ENCODE measurements at places on chromosomes 2 and 18.

GRCh38 chr2:193885419-193885818, 1690.7 kb upstream of the TMEFF2 start:
- no peak for DNase-seq

DNA sequence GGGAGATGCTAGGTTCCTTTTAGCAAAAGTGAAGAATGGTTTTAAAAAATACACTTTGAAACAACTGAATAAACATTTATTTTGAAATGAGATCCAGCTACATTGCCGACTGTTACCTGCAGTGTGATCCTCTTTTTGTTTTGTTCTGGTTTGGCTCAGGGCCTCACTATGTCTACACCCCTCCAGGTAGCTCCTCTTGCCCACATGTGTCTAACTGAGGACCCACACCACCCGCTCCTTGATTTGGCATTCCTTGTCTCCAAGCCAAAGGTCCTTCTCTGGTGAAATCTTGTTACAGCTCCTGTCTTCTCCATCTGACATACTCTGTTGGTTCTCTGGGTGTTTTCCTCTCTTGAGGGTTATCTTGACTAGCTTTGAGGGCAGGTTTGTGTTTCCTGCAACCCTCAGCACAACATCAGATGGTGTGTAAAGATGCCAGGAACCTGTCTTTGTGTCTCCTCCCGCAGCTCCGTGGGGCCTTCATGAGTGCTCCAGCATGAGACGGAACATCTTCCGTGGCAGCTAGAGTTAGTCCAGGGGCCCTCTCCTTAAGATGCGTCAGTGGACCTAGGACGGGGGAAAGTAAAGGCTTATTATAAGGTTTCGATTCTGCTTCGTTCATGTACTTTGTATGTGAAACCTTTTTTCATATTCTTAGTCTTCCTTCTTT, 32.1 kb downstream of the MAP4K4 start:
- DNase-seq = no peak

GRCh38 chr18:75727456-75727855, 300.0 kb upstream of the SMIM21 start:
- DNase-seq = peak; percentile 4

DNA sequence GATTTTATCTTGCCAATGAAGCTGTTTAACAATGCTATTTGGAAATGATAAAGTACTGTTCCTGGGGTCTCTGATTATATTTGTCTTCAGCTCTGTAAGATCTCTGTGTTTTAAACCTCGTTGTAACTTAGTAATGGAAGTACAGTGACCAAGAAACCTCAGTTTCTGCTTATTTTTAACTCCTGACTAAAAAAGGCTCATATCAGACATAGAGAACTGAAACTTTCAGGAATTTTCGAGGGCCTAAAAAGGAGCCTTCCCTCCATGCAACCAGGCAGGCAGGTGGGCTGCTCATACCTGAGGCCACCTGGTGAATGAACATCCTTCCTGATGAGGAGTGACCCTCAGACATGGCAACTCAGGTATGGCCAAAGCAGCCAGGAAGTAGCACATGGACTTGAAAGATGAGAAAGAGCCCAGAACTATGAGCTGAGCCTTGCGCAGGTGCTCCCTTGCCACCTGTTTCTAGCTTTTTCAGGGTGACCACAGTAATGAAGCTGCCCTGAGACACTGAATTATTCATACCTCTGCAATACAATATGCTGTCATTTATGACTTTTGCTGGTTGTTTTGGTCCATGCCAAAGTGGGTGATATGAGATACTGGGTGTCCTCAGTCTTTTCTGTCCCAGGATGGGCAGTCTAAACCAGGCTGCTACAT, 23.9 kb downstream of the MYO3B start:
- no peak for DNase-seq

- no peak for DNase-seq
Measured at GRCh38 chr2:229387866-229388265, 116.8 kb upstream of the PID1 start.

DNA sequence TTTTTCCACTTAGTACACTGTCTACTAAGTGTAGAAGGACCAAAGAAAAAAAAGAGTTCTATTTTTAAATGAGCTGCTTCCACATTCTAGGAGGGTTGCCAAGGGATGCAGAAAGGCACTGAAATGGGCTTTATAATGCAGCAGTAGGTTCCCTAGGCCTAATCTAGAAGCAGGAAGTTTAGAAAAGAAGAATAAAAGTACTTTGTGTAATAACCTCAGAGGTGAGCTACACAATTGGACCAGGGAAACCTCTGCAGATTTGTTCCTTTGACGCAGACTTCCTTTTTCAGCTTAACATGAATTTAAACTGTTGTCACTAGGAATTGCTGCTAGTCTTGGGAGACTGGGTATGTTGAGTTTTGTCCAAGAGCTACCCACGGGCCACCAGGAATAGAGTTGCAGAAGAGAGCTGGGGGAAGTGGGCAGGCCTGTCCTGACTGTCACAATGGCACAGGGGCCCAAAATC, 34.6 kb upstream of the RAB1A start:
- DNase-seq = no peak

DNA sequence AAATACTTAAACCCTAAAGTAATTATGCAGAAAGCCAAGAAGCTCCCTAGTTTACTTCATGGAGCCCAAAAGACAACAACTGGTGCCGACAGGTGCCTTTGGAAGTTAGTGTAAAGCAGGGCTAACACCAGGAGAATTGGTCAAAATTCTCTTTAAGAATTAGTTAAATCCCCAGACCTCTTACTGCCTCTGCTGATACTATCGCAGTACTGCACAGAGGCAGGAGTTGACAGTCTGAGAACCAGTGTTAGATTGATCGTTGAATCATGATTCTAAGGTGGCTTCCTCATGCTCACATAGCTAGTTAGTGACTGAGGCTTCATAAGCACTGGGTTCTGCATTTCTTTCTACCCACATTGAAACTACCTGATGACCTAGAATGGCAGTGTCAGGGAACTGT, 445.0 kb downstream of the XIRP2 start:
- no peak for DNase-seq

DNA sequence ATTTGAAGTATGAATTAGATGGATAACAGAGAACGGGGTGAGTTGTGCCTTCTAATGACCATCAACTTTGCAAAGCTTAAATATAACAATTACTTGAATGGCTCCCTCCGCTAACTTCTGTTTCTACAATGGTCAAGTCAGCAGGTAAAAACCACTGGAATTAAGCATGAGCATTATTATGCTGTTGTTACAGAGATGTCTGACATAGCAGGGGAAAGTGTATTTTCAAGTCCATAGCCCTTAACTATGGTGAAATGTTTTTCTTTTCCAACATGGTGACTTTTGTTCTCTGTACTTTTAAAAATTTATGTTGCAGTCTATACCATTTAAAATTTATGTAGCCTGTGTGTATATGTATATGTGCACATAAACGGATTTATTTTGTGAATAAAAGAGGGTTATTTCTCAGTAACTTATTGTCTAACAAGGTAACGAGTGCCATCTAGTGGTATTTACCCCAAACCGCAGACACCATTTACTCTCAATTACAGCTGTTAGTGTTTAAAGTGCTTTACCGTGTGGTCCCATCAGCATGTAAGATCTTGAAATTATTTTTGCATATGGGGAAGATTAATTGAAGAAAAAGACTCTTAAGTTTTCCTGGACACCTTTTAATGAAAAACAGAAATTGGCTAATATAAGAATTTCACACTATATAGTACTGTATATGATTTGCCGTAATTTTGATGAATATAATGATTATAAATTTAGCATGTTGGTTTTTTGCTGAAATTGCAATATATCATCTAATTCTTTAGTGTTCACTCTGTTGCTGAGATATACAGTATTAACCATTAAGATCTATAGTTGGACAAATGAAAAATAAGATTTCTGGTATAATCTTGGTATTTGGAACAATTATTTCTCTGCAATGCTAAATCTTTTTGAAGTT, 78.2 kb downstream of the UBE2E3 start:
- no peak for DNase-seq

GRCh38 chr2:103594823-103595222, 833.0 kb downstream of the TMEM182 start:
- no peak for DNase-seq

DNA sequence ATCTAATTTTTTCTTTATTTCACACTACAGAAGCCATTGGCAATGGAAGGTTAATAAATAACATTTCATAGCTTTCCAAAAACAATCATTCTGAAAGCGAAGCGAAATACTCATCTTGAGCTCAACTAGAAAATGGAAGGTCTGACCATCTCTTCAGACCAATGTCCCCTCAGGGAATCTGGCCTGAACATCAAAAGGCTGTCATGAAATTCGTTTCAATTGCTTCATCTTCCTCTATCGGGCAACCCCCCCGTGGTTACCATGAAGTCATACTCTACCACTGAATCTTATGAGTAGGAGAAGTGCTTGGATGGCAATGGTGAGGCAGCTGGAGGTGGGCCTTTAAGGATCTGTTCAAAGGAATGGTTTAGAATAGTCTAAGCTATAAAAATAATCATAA, 22.9 kb upstream of the CYTIP start:
- no peak for DNase-seq

GRCh38 chr2:231612109-231612455, 19.4 kb downstream of the TEX44 start:
- DNase-seq = no peak

DNA sequence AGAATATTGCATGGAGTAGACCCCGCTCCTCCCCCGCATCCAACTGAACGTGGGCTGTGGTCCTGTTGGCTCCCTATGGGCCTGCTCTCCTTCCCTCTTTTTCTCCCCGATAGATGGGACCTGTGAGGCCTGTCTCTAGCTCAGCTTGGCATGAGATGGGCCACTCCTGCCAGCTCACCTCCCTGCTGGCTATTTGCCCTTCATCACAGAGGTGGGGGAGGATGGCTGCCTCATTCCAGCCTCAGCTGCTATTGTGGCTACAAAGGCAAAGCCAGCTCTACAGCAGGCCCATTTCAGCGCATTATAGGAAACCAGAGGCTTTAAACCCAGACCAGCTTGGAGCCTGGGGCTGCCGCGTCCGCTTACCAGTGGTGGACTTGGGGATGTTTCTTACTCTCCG, 313.9 kb downstream of the GBX2 start:
- no peak for DNase-seq

DNA sequence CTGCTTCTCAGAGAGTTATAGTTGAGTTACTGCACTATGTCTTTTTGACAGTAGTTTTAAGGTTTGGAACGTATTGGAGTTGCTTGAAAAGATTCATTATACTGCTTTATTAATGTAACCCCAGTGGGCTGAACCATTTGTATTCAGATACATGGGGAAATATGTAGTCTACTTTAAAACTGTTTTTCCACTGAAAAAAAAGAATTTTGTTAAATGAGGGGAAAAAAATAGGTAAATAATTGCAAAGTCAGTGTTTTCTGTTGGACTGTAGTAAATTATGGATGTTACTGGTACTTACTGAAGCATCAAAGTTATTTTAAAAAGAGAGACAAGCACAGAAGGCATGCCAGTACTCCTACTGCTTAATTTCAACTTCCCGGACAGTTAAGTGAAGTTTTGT, 36.4 kb downstream of the ZC3H15 start:
- no peak for DNase-seq

GRCh38 chr2:187003611-187004010, 154.6 kb upstream of the ZSWIM2 start:
- DNase-seq = no peak

DNA sequence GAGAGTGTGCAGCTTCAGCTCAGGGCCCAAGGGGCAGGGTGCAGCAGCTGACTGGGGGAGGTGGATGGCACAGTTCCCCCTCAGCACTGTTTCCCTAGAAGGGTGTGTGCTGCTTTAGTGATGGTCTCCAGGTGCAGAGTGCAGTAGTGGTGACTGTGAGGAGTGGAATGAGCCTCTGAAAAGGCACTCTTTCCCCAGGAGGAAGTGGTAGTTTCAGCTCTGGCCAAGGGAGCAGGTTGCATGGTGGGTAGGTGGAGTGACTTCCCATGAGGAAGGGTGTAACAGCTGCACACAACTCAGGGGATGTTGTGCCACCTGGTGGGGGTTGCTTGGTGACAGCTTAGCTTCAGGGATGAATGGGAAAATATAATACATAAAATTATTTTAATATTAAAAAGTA, 251.5 kb upstream of the NXPH2 start:
- DNase-seq = peak; percentile 15

GRCh38 chr18:10442551-10442971, 11.9 kb upstream of the APCDD1 start:
- no peak for DNase-seq

DNA sequence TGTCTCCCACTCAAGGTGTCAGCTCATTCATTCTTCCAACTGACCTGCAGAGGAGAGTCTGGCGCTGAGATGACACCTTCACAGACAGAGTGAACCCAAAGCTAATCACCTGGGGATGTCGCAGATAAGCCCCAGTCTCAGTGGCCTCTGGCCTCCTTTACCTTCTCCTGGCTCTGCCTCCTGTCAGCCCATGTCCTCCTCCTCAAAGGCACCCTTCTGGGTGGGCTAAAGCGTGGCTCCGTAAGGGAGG, 194.1 kb downstream of the MIB1 start:
- no peak for DNase-seq

GRCh38 chr2:24833821-24834732, 40.9 kb downstream of the CENPO start:
- DNase-seq = no peak

GRCh38 chr18:79164706-79165105, 95.5 kb downstream of the ATP9B start:
- DNase-seq = no peak

DNA sequence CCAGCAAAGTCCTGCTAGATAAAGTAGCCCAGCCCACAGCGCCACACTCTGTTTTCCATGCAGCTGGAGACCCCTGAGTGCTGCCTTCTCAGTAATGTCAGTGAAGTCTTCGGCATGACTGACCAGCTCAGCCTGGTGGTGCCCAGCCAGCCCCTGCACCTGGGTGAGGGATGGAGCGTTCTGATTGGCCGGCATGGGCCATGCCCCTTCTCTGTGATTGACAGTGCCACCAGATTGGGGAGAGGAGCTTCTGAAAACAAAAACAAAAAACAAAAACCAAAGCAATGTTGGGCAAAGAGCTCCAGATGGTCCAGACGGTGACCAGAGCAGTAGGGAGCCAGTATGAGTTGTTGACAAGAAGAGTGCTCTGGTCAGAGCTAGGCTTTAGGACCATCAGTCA, 122.6 kb downstream of the DYSF start:
- DNase-seq = no peak

DNA sequence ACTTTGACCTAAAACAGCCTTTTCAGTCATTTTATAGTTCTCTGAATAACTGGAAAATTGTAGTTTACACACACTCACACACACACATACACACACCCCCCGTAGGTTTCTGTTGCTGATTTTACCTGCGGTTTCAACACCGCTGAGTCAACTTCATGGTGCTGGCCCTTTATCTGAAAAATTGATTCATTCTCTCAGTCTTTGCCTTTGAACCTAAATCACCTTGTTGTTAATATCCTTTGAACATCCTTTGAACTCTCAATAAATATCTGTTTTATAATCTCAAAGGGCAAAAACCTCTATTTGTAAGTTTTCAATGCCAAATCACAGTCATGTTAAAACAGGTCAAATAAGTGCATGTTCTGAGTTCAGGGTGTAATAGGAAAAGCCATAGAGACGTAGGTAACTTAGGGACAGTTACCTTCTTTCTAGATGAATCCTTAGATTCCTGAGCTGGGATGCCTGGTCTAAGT, 109.0 kb upstream of the BZW1 start:
- DNase-seq = no peak

GRCh38 chr2:181746844-181747243, 66.5 kb upstream of the NEUROD1 start:
- no peak for DNase-seq

- DNase-seq = no peak
Measured at GRCh38 chr2:239129147-239129920, 271.5 kb downstream of the HDAC4 start.

Measured in NCI-H526 (cell line).